Cardiac ventricle fibroblast (primary cell): ENCODE measurements at places on chromosomes 5 and 9. TPM values are rescaled to one million over a fixed set of nuclear protein-coding genes. Genes with fewer than 3 reads are reported as not detected.

Gene PCDHGB5
- total RNA-seq: 32.0 and 38.0 TPM in 2 replicates

Gene FAM169A
- total RNA-seq: not detected in 2 replicates

Gene C9
- not detected in 2 replicates for total RNA-seq

Gene SHROOM1
- 6.2 and 8.9 TPM in 2 replicates for total RNA-seq

Gene SLC45A2
- not detected in 2 replicates for total RNA-seq

Gene KIF12
- not detected in 2 replicates for total RNA-seq

Gene AJM1
- 1.1 and 1.4 TPM in 2 replicates for total RNA-seq

Gene ADAMTS13
- total RNA-seq: 2.2 and 3.4 TPM in 2 replicates

Gene SHOC1
- not detected in 2 replicates for total RNA-seq

Gene IFNA2
- total RNA-seq: not detected in 2 replicates

Gene CTXN3
- not detected in 2 replicates for total RNA-seq

Gene ZNF354C
- total RNA-seq: 3.3 and 4.3 TPM in 2 replicates

Gene IL4
- total RNA-seq: not detected in 2 replicates

Gene GRK6
- total RNA-seq: 9.5 and 14.7 TPM in 2 replicates

Gene SPINK1
- not detected in 2 replicates for total RNA-seq

Gene CCDC152
- 1.0 and 1.2 TPM in 2 replicates for total RNA-seq

Gene THBS4
- 0.87 TPM in 1 of 2 replicates, not detected in the other for total RNA-seq

Gene PCDHA9
- 0.05 TPM in 1 of 2 replicates, not detected in the other for total RNA-seq

Gene PAEP
- not detected in 2 replicates for total RNA-seq

Gene GABRP
- total RNA-seq: not detected in 2 replicates

Gene C7
- 11,125 and 16,943 TPM in 2 replicates for total RNA-seq

Gene GRAMD2B
- total RNA-seq: 7.3 and 9.3 TPM in 2 replicates

Gene USP20
- 11.1 and 17.2 TPM in 2 replicates for total RNA-seq

Gene SCGB3A2
- not detected in 2 replicates for total RNA-seq

Gene ELOVL7
- 0.12 TPM in 1 of 2 replicates, not detected in the other for total RNA-seq

Gene CAMK2A
- total RNA-seq: not detected in 2 replicates

Gene MYMK
- total RNA-seq: not detected in 2 replicates

Gene F2RL1
- 16.7 and 30.1 TPM in 2 replicates for total RNA-seq

Gene GFPT2
- 81.7 and 98.0 TPM in 2 replicates for total RNA-seq
